Activated T-helper 1 cell treated with Interleukin-2 at 50 U/mL for 16 hours (primary cell): ENCODE measurements at places on chromosomes 2 and 18.

GRCh38 chr2:1231466-1232063 lies 181.7 kb upstream of the TPO start:
- no peak for DNase-seq

- DNase-seq = no peak
These were observed 5.8 kb downstream of the DLX2 start for GRCh38 chr2:172096626-172097547.

- DNase-seq = no peak
These were observed 726.0 kb downstream of the KCNJ3 start for GRCh38 chr2:155424518-155424917.

- no peak for DNase-seq
These were observed 153.2 kb downstream of the LTBP1 start for GRCh38 chr2:33099989-33100388.

- DNase-seq = no peak
These were observed 412.0 kb upstream of the TCF4 start for GRCh38 chr18:56000041-56000440.

- no peak for DNase-seq
These were observed 40.3 kb downstream of the ARMC9 start for GRCh38 chr2:231238689-231239088.

GRCh38 chr2:72696559-72696958 lies 129.3 kb downstream of the EXOC6B start:
- no peak for DNase-seq

DNA sequence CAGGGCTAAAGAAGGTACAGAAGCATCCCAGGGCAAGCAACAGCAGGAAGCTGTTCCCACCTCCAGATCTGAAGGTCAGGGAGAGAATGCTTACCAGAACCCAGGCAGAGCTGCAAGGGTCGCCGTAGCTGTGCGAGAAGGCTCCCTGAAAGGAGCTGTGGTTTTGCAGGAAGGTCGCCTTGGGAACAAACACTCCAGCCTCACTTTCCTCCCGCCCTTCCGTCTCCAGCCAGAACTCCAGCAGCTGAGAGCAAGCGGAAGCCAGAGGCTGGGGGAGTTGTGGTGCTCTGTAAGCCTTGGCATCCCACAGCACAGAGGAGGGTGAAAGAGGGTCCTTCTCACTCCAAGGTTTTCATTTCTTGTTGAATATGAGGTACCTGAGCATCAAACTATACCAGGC lies 18.3 kb upstream of the ICOS start:
- DNase-seq = no peak

DNA sequence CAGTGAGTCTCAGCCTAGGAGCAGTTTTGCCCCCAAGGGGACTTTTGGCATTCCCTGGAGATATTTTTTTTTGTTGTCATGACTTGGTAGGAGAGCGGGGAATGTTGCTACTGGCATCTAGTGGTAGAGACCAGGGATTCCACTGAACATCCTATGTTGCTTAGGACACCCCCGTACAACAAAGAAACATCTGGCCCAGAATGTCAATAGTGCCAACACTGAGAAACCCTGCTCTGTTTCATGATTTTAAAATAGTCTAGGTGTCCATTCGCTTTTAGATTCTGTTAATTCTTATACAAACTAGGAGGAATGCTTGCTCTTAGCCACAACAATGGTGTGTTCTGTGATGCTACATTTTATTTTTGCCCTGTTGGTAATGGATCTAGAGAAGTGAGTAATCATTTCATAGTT lies 225.8 kb upstream of the SIX3 start:
- no peak for DNase-seq

- DNase-seq = no peak
These were observed 63.1 kb downstream of the FECH start for GRCh38 chr18:57523171-57523956.
